ENCODE measurements at places on chromosomes 7 and 10.

DNA sequence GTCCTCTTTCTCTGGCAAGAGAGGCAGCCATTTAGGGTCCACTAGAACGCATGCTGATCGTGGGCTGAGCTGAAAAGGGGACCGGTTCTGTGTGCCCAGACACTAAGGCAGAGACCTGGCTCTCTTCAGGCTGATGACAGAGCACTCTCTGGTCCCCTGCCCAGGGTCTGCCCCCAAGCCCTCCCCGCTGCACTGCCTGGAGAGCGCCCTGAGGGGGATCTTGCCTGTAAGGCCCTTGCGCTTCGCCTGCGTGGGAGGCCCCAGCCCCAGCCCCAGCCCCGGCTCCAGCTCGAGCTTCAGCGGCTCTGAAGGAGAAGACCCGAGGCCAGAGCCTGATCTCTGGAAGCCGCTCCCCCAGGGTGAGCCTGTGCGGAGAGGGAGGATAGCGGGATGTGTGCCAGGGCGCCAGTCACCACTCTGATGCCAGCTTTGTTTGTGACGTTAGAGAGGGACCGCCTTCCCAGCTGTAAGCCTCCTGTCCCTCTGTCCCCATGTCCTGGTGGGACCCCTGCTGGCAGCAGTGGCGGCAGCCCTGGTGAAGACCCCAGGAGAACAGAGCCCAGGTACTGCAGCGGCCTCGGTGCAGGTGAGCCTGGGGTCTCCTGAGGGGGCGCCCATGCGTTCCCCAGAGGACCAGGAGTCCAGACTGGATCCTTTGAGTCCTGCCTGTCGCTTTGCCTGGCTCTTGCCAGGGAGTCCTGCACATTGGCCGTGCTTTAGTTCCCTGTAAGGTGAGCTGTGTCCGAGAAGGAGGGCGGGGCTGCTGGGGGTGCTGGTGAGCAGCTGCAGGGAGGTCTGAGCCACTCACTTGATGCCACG, 43.2 kb downstream of the ZNF467 start:
- DNase-seq: no peak

- DNase-seq: no peak
Observed at GRCh38 chr7:151900986-151901621, 24.2 kb upstream of the PRKAG2 start.

- DNase-seq: no peak
Observed at GRCh38 chr10:120729547-120729946, 121.6 kb upstream of the WDR11 start.

- DNase-seq: no peak
Observed at GRCh38 chr10:24008164-24009091, 200.5 kb upstream of the KIAA1217 start.

GRCh38 chr10:31374146-31374696, 55.2 kb downstream of the ZEB1 start:
- DNase-seq: no peak

GRCh38 chr10:129784891-129785290, 179.2 kb downstream of the EBF3 start:
- no peak for DNase-seq

GRCh38 chr7:11430841-11431240, 401.2 kb downstream of the THSD7A start:
- no peak for DNase-seq

GRCh38 chr10:69061305-69062161, 26.4 kb upstream of the SRGN start:
- DNase-seq: no peak

- DNase-seq: peak; percentile 16
Observed at GRCh38 chr7:29564496-29565223, 1.0 kb downstream of the PRR15 start.

GRCh38 chr7:73718438-73718881, 1.0 kb downstream of the STX1A start:
- DNase-seq: no peak

- peak; percentile 3 for DNase-seq
Observed at GRCh38 chr10:79610601-79611191, at the start of gene SFTPA1. Gene SFTPA1 (plus strand): TSS chr10:79610939. CDS start chr10:79611826, 887 bp downstream.

- DNase-seq: peak; percentile 65
Observed at GRCh38 chr10:31927884-31928548, 615 bp downstream of the ARHGAP12 start.

DNA sequence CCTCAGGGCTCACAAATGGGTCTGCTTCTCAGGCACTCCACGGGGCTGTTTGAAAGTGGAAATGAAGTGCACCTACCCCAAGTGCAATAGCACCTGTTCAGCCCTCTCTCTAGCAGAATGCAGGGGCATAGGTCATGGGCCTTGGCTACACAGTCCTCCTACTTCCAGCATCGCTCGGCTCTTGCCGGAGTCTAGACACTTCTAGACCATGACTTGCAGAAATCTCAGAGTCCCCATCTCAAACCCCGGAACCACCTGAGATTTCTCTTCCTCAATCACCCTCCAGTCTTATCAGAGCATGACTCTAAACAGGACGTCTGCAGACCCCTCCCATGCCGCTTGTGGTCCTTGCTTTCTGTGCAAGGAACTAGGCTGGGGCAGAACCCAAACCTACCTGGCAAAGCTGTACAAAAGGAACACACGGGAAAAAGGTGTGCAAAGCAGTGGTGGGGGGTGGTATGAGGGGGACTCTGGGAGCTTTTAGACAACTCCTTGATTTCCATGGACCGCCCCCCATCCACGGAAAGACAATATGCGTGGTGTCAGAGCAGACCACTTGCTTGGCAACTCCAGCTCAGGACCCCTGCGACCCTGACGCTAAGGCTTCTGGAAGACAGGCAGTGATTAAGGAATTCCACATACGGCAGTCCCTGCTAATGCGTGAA, 13.8 kb downstream of the TMEM273 start:
- DNase-seq: no peak

DNA sequence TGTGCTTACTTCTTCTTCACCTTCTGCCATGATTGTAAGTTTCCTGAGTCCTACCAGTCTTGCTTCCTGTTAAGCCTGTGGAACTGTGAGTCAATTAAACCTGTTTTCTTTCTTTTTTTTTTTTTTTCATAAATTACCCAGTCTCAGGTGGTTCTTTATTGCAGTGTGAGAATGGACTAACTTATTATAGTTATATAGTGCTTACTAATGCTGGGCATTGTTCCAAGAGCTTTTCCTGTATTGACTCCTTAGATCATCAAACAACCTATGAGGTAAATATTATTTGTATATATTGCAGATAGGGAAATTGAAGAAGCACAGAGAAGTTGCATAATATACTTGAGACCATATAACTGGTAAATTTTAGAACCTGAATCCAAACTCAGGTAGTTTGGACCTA, 98.1 kb downstream of the MBL2 start:
- DNase-seq: no peak

- DNase-seq: no peak
Observed at GRCh38 chr10:88995156-88995876, 4.7 kb downstream of the FAS start.

- no peak for DNase-seq
Observed at GRCh38 chr10:97140902-97141745, 44.6 kb downstream of the SLIT1 start.

DNA sequence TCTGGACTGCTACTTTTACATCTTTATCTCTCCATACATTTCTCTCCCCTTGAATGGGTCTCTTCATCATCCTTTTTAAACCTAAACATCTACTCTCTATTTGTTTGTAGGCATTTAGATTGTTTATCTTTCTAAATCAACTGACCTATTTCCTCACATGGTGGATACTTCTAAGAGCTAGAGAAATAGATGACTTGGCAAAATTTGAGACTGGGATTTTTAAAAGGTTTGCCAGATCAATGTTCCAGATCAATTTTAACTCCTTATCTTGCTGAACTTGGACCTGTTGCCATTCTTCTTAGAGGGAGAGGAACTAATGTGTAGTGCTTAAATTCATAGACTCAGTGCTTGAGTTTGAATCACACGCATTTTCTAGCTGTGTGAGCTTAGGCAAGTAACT, 144.2 kb upstream of the STEAP4 start:
- no peak for DNase-seq

- no peak for DNase-seq
Observed at GRCh38 chr7:13130321-13130720, 442.9 kb downstream of the ARL4A start.

DNA sequence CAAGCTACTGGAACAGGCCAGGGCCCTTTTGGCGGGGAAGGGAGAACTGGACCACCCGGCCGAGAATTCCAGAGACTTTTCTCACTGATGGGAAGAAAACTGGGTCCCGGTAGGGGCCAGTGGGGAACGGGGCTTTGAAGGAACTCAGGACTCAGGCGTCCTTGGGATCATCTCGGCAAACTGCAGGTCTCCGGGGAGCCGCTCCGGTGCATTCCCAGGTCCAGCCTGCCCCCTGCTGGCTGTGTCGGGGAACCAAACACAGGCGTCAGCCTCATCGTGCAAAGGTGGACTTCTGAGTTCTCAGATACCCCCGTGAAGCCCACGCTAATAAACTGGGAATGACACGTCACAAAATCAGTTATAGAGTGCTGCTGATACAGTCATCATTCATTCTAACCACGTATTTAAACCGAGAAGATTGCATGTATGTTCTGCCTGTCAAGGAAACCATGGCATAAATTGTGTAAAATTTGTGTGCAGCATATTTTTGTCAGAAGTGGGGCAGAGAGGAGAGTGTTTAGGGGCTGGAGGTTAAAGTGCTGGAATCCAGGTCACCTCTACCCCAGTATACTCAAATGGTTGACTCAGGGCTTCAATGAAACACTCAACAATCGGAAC, 76.1 kb upstream of the CPXM2 start:
- peak; percentile 4 for DNase-seq

- DNase-seq: no peak
Observed at GRCh38 chr7:131105294-131105798, 222.3 kb upstream of the MKLN1 start.

DNA sequence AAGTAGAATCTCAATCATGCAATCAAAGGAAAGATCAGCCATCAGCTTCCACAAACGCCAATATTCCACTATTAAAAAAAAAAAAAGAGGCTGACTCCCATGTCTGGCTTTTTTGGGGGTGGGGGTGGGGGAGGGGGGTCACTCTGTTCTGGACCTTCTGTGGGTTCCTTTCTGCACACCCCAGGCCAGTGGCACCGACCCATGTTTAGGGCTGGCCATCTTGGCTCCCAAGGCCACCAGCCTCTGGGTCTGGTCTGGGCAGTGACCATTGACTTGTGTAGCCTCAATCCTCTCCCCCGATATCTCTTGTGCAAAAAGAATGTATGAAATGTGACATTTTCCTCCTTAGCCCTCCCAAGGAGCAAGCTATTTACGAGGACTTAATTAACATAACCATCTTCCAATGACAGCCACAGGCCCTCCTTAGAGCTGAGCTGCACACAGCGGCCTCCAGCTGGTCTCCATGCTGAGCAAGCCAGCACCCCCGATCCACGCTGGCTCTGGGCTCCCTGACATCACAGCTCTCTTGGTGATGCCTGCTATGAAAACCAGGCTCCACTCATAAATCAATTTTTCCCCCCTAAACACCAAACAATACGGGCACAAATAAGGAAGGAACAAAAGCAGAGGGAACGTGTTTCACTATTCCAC, 100.1 kb downstream of the ZRANB1 start:
- DNase-seq: no peak

DNA sequence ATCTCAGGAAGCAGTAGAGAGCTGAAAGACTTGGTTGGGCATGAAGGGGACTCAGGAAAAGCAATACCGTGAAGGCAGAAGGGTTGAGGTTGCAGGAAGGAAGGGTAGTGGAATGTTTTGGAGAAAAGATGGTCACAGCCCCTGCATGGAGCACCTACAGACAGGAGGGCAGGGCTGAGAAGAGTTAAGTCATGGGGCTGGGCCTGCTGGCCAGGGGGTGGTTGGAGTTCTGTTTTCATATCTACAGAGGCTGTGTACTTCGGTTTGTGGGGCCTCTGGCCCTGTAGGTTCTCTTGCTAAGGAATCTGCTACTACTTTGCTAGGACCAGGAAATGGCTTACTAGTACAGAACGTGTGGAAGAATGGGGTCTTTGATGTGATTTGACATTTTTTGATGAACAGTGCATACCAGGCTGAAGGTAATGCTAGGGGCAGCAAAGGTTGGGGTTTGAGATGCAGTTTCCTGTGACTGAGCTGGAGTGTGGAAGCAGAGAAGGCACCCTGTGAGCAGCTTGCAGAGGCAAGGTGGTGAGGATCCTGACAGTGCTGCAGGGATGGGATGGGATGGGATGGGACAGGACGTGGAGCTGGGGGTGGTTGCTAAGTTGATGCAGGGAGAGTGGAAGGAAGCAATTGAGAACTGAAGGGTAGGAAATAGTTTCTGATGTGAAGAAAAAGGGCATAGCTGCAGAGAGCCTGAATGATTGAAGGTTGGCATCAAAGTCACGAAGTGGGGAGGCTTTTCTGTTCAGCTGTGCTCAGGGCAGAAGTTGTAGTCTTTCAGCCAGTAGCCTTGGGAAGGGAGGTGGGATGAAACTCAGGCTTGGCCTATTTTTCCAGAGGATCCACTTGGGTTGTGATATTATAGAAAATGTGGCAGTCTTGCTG, 7.8 kb downstream of the RPS24 start:
- DNase-seq: no peak

DNA sequence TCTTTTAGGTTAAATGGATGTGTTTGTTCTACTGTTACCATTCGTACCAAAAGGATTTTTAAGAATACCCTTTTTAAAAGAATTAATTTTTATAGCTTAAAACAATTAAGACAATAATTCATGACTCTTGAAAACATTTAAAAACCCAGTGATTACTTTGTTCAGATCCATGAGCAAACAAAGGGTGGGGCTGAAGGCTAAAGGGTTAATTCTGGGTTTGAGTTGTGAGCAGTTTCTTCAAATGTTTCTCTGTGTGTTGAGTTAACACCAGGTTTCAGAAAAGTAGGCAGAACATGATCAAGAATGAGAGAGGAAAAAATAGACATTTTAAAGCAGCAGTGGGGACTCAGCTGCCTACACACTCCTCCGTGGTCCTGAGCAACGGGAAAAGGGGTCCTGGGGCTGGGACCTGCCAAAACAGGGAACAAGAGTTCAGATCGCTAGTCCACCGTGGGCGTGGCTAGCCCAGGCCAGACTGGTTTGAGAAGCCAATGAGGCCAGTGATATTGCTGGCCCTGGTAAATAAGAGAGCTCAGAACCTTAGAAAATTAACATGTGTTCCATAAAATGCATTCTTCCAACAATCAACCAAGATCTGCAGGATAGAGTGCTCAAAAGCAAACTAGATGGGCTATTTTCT, 14.9 kb upstream of the EZH2 start:
- no peak for DNase-seq

DNA sequence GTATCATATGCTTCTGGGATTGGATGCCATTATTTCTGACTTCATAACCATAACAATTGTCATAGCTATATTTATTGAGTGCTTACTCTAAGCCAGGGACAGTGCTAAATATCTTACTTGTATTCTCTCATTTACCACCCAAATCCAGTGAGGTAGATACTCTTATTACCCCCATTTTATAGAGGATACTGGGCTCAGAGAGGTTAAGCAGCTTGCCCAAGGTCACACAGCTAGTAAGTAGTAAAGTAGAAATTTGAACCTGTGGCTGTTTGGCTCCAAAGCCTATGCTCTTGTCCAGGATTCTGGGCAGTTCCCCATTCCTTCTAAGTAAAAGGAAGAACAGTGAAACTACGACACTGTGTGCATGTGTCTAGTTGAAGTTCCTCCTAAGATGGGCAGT, 56.5 kb downstream of the COL13A1 start:
- DNase-seq: no peak

DNA sequence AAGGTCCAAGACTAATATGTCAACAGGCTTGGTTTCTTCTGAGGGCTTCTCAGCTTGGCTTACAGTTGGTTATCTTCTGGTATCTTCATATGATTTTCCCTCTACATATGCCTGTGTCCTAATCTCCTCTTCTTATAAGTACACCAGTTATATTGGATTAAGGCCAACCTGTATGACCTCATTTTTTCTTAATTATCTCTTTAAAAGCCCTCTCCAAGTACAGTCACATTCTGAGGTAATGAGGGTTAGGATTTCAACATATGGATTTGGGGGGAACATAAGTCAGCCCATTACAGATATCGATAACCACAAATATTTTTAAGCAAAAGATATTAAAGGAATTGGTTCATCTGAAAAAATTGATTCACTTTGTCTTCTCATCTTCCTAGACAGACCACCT, 49.2 kb downstream of the IQUB start:
- no peak for DNase-seq
